ENCODE measurements at places on chromosomes 4 and X.

- no peak for DNase-seq
These were observed 15.8 kb upstream of the IL21 start for GRCh38 chr4:122636697-122637096.

GRCh38 chr4:147732518-147733235, 789 bp downstream of the ARHGAP10 start:
- peak; percentile 58 for DNase-seq

DNA sequence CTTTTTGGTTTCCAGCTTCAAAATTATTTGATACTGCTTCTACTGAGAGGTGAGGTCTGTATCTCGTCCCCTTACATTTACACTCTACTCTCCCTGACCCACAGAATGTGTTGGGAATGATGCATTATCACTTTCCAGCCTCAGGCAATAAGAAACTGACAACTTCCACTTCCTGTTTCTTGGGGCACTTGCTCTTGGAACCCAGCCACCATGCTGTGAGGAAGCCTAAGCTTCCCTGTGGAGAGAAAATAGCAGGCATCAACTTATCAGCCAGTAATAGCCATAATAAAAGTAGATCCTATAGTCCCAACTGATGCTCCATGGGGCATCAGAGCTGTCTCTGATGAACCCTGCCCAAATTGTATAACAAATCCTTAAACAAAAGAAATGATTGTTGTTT, 32.6 kb downstream of the RELL1 start:
- DNase-seq, result peak; percentile 66

- peak; percentile 54 for DNase-seq
These were observed 5.1 kb downstream of the ANXA3 start for GRCh38 chr4:78556665-78557064.

DNA sequence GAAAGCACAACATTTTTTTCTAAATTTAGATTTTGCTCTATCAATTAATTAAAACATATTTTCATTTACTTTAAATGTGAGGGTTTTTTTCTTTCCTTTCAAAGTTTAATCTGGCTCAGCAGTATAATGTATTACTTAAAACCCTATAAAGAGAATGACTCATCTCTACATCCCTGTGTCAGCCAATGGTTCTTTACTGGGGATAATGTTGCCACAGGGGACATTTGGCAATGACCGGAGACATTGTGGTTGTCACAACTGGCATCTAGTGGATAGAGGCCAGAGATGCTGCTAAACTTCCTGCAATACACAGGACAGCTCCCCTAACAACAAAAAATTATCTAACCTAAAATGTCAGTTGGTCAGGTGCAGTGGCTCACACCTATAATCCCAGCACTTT, 53.8 kb downstream of the SYNPO2 start:
- DNase-seq, result peak; percentile 77

DNA sequence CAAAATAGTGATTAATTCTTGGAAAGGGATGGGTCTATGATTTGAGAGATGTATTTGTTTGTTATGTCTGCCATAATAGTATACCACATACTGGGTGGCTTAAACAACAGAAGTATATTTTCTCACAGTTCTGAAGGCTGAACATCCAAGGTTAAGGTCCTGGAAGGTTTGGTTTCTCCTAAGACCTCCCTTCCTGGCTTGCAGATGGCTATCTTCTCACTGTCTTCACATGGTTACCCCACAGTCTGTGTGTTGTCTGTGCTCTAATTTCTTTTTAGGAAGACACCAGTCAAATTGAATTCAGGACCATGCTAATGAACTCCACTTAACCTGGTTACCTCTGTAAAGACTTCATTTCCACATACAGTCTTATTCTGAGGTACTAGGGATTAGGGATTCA, 25.6 kb downstream of the CXCL2 start:
- no peak for DNase-seq

DNA sequence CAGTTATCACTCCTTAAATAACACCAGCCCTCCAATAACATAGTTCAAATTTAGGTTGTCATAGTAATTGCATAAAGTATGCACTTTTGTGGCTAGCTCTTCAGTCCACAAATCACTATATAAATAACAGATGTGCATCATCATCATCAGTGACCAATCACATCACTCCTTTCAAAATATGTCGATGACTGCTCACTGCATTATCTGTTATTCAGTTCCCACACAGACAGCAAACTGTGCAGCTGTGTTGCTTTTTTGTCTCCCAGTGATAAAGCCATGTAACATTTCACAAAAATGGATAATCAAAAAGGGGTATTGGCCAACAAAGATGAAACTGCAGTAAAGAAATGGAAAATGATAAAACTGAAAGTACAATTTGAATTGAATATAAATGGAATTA, 205.4 kb downstream of the DCLK2 start:
- DNase-seq, result peak; percentile 30

DNA sequence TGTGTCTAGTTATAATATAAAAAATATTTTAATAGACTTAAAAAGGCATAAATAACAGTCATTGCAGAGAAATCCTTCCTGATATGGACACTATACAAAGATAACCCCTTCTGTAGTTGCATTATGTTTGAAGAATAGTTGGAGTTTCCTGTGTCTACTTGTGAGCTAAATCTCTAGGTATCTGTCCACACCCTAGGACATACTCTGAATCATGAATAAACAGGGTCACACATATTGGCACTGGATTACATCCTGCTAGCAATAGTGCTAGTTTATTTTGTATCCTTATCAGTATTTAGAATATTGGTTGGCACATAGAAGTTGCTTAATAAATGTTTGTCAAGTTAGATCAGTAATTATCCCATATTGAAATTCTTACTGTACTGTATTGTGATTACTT, 173.9 kb downstream of the GRXCR1 start:
- DNase-seq, result peak; percentile 2

GRCh38 chrX:153897899-153898298, 6.6 kb upstream of the AVPR2 start:
- no peak for DNase-seq

GRCh38 chrX:38052096-38052495, 45.7 kb downstream of the SYTL5 start:
- DNase-seq, result peak; percentile 85

DNA sequence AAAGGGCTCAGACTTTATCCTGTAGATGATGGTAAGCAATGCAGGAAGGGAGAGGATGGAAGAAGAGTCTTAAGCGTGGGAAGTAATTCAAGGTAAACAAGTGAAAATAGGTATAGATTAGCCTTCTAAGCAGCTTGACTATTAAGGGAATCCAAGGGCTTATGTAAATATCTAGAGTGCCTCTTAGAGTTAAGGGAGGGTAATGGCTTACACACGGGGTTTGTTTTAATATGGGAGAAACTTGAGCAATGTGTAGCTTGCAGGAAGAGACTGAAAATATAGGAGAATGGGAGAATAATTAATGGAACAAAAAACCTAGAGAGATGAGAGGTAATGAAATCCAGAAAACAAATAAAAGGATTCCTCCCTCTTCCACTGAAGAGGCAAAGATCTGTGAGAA, 12.8 kb upstream of the SAP30 start:
- DNase-seq, result no peak

- DNase-seq, result no peak
These were observed 43.3 kb upstream of the TEX13A start for GRCh38 chrX:105263801-105264200.

Measured in MCF 10A (cell line).